H54 (cell line): ENCODE measurements at places on chromosomes 3 and 15.
A peak's percentile ranks its signal among the peaks of the same experiment; 100 is the strongest.

- no peak for DNase-seq
Measured at GRCh38 chr15:100021653-100022052, 288.4 kb upstream of the LYSMD4 start.

GRCh38 chr3:20564966-20565365 lies 379.0 kb upstream of the SGO1 start:
- no peak for DNase-seq

DNA sequence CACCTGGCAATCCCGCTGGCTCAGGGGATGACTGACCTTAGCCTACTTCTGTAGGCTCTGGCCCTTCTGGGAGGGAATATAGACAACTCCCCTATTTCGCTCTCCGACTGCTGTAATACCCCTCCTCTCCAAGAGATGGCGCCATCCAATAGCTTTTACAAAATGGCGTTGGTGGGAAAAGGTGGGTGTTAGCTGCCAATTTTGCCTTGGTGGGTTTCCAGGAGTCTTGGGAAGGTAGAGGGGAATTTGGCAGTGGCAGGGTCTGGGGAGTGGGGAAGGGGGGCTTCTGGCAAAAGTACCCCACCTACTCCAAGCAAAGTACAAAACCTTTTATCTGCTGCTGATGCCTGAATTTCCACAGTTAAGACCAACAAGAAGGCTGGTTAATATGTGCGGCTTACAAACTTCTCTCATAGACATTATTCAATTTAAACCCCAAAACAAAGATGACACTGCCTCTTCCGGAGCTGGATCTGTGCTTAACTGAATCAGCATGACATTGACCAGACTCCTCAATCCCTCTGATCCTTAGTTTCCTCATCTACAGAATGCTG lies 62.1 kb downstream of the RASGRF1 start:
- peak; percentile 16 for DNase-seq

DNA sequence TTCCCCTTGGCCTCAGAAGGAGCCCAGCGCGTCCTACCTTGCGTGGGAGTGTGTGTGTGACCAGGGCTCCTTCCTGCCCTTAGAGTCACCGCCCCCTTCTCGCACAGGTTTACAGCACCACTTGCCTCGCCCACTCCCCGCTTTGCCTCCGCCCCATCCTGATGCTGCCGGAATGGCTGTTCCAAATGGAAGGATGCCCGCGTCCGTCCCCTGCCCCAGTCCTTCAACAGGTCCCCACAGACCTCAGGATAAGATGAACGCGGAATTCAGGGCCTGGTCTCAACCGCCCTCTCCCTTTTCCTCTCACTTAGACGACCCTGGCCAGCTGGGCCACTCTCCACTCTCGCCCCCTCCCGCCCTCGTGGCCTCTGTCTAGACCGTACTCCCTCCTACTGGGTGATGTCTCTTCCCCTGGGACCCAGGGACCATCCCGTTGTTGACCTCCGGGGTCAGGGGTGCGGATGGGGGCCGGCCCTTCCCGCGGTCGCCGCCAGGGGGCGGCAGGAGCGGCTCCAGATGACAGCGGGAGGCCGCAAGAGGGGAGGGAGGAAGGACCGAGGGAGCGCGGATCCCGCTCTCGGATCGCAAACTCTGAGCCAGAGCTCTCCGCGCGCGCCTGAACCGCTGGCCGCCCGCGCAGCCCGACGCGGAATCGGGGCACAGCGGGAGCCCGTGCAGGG lies at the start of gene THSD4:
Gene THSD4, plus strand, starts transcription at position 585 of the 680 bp plus-strand sequence.
- DNase-seq = peak; percentile 73

- DNase-seq = no peak
Measured at GRCh38 chr15:63025460-63025859, 17.1 kb upstream of the TPM1 start.
